M059J (cell line): ENCODE measurements at places on chromosomes 5 and 9.

DNA sequence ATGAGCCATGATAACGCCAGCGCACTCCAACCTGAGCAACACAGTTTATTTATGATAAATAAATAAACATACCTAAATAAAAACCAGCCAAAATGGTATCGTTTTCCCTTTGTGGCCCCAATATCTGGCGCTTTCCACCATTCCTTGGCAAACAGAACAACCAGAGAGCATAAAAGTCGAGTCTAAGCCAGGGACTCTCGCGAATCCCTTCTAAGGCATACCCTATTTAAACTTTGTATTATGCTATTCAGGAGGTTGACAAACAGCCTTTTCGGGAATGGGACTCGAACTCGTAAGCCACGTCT lies 386 bp upstream of the MATR3 start:
- no peak for DNase-seq

- no peak for DNase-seq
Measured at GRCh38 chr9:127732444-127732843, 2.6 kb downstream of the TOR2A start.

DNA sequence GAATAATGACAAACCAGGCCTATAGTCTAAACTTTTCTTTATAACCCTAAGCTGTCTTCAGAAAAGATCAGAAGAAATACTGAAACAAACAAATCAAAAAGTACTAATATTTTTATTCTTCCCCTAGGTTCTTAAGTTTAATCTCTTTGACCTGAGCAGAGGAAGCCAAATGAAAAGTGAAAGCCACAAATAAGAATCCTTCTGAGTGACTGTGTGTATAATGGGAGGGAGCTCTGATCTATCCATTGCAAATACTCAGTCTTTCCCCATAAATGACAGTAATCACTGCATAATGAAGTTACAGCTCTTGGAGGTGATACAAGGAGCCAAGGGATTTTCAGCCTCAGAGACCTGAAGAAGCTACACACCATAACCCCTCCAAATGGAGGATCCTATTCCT lies 126.9 kb upstream of the ATP10B start:
- no peak for DNase-seq

- peak; percentile 100 for DNase-seq
Measured at GRCh38 chr9:129776938-129777768, 24.3 kb upstream of the PTGES start.

DNA sequence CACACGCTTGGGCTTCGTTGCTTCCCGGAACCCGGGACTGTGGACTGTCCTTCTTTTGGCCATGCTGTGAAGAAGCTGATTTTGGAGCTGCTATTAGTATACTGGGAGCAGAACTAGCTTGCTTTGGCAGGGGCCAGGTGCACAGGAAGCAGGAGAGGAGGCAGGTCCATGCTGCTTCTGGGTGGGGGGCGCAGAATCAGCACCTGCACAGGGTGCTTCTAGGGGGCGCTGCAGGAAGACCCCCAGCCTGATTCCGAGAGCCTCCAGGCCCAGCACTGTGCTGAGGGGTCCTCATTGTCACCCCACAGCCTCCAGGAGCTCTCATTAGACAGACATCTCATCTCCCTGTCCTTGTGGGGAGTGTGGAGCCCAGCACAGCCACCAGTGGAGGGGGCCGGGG lies 252.6 kb upstream of the IRX4 start:
- no peak for DNase-seq

- DNase-seq, result peak; percentile 88
Measured at GRCh38 chr9:112750016-112750763, at the start of gene SNX30. Gene SNX30, plus strand, starts transcription at chr9:112750760. Its CDS starts 242 bp downstream, at chr9:112751002.

DNA sequence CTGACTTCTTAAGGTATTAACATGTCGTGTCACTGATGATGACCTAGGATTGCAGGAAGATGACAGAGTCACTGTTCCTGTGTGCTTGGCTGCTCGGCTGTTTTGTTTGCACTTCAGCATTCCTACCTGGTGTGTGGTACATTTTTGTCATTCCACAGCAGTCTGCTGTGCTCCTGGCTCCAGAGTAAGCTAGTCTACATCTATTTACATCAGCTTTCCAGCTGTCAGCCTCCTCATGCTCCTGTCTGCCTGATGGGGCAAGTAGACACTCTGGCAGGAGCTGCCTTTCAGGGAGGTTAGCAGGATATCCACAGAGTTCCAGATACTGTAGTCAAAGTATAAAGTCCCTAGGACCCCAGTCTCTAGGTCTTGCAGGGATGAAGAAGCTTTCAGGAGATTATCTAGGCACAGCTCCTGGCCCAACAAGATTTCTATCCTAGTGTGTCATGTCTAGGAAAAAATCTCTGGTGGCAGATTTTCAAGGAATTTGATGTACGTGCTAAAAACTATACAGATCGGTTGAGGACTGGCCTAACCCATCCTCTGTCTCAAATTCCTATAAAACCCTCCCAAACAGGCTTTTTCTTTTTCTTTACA lies 28.4 kb downstream of the RUSC2 start:
- DNase-seq, result peak; percentile 99

DNA sequence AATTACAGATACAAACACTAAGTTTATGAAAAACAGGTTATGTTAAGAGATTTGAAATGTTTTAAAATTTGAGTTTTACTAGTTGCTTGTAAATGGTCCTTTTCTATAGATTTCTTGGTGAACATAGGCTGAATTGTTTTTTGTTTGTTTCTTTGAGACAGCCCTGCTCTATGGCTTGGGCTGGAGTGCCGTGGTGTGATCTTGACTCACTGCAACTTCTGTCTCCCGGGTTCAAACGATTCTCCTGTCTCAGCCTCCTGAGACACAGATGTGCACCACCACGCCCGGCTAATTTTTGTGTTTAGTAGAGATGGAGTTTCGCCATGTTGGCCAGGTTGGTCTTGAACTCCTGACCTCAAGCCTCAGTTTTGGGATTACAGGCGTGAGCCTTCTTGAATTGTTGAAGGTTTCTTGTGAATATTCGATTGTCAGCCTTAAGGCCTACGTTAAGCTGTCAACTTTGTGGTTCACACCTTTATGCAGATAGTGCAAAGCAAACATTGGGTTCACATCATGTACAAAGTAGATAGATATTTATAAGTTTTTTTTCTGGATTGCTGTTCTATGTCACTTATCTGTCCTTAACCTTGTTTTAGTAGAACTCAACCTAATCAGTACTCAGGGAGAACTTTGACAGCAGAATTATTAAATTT lies 26.2 kb downstream of the UHRF2 start:
- no peak for DNase-seq

GRCh38 chr5:108222011-108222410 lies 159.9 kb downstream of the FBXL17 start:
- no peak for DNase-seq

- DNase-seq, result peak; percentile 46
Measured at GRCh38 chr5:167050568-167051401, 1240.7 kb upstream of the WWC1 start.
